ENCODE measurements at places on chromosomes 6 and 20.

GRCh38 chr6:135505648-135506047 lies 8.1 kb upstream of the AHI1 start:
- no peak for DNase-seq

DNA sequence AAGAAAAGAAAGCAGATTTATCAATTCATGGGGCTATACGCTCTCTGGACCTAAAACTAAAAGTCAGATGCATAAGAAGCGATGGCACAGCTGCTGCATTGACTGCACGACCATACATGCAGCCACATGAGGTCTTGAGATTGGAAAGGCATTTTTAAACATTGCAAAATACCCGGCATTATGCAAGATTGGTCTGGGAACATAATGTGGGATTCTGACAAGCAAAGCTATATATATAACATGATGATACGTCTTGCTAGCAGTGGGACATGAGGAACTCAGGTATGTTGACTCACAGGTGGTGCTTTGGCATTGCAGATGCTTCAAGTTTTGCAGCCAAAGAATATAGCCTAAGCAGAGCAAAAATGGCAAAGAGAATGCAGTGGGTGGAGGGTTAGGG lies 55.1 kb downstream of the SAMD3 start:
- no peak for DNase-seq

DNA sequence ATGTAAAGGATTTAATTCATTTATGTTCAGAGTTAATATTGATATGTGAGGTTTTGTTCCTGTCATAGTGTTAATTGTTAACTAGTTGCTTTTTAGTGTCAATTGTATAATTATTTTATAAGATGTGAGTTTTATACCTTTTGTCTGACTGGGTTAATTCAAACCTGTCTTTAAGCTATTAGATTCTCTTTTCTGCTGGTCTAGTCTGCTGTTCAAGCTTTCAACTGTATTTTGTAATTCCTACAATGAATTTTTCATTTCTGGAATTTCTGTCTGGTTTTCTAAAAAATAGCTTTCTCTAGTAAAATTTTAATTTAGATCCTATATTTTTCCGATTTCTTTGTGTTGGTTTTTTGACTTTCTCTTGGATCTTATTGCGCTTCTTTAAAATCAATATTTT lies 26.5 kb downstream of the IGF2R start:
- DNase-seq = no peak

GRCh38 chr6:71737953-71738352 lies 148.4 kb upstream of the RIMS1 start:
- DNase-seq = no peak

GRCh38 chr6:786946-787763 lies 94.2 kb upstream of the EXOC2 start:
- no peak for DNase-seq

- no peak for DNase-seq
These were observed 119.4 kb upstream of the GJE1 start for GRCh38 chr6:142013287-142013686.

DNA sequence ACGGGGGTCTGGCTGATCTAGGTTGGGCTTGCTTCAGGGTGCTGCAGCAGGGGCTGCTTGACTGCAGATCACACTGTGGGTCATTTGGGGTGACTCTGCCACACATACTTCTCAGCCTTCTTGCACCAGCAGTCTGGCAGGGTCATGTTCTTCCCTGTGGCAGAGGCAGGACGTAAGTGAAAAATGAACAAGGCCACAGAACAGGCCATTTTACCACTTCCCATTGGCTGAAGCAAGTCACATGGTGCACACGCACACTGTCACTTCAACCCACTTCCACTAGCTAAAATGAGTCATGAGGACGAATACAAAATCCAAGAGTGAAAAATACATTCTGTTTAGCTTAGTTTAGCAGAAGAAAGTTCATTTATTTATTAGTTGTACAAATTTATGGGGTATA lies 168.6 kb upstream of the GGTLC1 start:
- no peak for DNase-seq

- DNase-seq = no peak
These were observed 48.1 kb downstream of the SLC22A3 start for GRCh38 chr6:160396292-160396691.

DNA sequence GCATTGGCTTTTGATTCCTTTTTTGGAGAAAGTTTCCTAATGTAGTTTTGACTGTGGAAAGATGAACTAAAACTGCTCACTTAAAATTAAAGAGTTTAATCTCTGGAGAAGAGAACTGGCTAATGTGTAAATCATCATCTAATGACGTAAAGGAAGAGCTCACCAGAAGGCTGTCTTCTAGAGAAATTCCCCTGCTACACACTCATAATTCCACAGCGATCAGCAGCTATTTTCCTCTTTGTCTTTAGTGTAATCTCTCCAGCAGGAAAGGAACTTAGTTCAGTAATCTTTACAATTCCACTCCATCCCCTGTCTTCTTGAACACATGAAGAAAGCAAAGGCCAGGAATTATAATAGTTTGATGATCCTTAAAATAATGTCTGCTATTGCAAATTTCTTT lies 15.8 kb downstream of the SPTLC3 start:
- no peak for DNase-seq

- no peak for DNase-seq
These were observed 43.8 kb upstream of the SYNDIG1 start for GRCh38 chr20:24425523-24426135.

DNA sequence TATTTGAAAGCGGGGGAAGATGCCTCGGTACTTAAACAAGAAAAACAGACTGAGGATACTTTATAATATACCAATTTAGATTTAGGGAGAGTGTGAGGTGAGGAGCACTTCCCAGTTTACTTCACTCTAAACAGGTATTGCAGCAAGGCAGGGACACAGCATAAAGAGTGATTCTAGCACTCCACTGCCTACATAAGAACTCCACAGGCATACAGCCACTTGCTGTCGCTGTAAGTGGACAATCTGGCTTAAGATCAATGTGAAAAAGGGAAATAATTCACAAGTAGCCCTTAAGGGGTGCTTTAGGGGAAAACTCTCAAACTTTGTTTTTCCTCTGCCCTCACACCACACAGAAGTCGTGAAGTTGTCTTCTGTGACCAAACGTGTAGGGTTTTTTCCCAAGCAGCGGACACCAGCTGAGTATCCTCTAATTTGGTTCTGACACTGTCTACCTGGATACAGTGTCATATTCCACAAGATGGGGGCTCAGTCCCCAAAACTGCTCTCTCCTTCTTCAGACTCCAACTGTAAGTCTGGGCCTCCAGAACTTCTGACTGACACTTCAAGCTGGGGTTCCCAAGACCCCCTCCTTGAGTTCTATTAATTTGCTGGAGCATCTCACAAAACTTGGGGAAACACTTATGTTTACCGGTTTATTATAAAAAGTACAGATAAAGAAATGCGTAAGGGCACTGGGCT lies 9.3 kb downstream of the ADNP start:
- no peak for DNase-seq

- no peak for DNase-seq
These were observed 20.7 kb downstream of the NDUFAF4 start for GRCh38 chr6:96876886-96877545.

GRCh38 chr6:71967436-71967835 lies 81.1 kb downstream of the RIMS1 start:
- DNase-seq = no peak

- DNase-seq = no peak
These were observed 13.2 kb downstream of the BPIFB1 start for GRCh38 chr20:33296206-33296605.

DNA sequence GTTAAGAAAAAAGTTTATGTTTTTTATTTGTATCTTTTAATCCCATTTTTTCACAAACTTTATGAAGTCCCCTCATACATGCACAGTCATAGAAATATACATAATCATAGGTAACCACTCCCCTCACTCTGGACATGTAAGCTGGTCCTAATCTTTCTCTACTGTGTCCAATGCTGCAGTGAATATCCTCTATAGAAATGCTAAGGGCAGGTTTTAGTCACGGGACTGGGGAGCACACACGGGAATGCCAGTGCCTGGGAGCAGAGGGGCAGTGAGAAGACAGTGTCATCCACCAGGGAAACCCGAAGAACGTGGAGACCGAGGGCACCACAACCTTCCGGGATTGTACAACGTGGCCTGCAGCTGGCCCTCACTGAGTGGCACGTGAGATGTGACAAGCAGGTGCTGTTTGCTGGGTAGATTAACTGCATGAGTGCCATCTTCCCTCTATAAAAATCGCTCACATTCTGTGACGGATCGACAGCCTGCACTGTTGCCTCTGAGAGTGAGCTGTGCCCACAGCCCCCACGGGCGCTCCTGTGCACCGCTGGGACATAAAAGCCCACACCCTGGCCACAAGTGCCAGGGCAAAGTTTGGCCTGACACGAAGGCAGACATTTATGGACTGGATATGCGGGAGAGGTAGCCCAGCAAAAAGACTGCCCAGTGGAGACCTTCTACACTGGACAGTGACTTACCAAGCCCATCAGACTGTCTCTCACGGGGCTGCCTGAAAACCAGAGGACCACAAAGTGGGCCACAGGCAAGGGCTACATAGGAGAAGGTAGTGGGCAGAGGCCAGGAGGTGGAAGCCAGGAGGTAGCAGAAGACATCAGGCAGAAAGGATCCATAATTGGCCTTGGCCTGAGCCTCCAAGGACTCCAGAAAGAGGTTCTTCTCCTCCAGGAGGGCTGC lies 63.2 kb downstream of the FGD2 start:
- DNase-seq = no peak

DNA sequence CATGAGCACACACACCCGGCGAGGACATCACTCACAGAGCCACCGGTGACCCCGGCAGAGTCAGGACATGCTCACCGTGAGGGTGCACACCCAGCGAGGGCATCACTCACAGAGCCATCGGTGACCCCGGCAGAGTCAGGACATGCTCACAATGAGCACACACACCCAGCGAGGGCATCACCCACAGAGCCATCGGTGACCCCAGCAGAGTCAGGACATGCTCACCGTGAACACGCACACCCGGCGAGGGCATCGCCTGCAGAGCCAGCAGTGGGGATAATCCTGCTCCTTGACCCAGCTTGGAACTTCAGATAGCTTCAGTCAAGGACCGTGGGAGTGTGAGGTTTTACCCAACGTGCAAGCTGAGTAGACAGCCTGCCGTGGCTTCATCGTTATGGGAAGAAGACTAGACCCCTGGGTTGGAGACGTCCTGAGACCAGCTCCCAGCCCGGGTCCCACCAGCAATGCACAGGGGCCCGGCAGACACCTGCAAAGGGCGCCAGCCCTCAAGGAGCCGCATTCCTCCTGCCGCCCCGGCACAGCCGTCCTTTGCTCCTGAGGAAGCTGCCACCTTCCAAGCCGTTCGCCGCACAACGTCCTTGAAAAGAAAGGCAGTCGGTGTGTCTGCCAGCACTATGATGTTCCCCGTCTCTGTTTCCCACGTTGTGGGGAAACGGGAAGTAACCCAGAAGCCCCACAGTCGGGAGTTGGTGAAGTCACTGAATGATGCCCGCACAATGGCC lies 192.3 kb downstream of the DLL1 start:
- DNase-seq = no peak

- no peak for DNase-seq
These were observed 332.2 kb downstream of the KHDRBS2 start for GRCh38 chr6:61953851-61954250.

DNA sequence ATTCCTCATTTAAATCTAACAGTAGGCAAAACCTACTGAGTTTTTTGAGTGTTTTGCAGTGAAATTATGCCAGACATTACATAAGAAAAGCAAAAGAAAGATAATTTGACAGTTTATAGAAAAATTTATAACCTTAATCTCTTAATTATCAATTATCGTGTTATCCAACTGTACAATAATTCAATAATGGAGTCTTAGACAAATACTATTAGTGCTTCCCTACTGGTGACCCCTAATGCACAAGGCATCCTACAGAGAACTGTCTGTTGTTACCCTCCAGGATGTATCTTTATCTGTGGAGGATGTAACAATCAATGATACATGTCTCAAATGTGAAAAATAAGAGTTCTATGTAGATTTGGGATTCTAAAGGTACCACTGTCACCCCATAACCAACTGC lies 1687.6 kb downstream of the GRIK2 start:
- no peak for DNase-seq

DNA sequence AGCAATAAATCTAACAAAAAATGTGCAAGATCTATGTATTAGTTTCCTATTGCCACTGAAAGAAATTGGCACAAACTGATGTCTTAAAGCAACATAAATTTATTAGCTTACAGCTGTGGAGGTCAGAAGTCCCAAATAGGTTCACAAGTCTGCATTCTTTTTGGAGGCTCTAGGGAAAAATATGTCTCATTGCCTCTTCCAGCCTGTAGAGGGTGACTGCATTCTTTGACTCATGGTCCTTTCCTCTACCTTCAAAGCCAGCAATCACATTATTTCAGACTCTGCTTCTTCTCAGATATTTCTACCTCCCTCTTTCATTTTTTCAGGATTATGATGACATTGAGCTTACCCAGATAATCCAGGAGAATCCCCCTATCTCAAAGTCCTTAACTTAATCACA lies 1531.1 kb downstream of the KHDRBS2 start:
- no peak for DNase-seq

- no peak for DNase-seq
These were observed 7.9 kb upstream of the FAM209A start for GRCh38 chr20:56516631-56517030.

DNA sequence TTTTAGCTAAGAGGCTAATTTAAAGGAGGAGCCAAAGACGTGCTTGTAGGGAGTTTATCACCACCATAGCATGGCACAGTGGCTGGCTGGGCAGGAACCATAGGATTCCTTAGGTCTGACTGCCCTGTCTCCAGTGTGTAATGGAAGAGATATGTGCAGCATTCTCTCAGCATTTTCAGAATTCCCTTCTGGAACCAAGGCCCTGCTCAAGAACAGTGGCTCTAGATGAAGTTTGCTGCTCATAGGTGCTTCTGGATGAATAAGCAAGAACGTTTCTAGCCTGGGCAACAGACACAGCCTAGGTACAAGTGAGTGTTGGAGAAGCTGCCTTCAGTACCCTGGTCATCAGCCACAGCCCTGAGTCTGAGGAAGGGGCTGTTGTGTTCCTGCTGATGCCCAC lies 69.1 kb downstream of the LCA5 start:
- no peak for DNase-seq

- no peak for DNase-seq
These were observed 679.5 kb upstream of the NRSN1 start for GRCh38 chr6:23446469-23446967.

DNA sequence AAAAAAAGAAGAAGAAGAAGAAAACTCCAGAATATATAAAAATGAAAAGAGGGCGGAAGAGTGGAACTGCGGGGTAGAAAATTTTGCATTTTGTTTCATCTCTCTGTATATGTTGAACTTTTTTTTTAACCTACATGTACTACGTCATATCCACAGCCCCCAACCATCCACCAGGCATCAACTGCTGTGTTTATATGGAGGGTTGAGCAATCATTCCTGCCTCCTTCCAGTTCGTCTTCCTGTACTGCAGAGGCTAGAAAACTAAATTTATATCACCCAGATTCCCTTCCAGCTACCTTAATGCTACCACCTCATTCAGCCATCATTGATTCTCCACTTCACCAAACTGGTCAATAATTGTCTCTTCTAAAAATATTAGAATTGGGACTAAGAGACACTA lies 9.5 kb upstream of the SIGLEC1 start:
- no peak for DNase-seq

DNA sequence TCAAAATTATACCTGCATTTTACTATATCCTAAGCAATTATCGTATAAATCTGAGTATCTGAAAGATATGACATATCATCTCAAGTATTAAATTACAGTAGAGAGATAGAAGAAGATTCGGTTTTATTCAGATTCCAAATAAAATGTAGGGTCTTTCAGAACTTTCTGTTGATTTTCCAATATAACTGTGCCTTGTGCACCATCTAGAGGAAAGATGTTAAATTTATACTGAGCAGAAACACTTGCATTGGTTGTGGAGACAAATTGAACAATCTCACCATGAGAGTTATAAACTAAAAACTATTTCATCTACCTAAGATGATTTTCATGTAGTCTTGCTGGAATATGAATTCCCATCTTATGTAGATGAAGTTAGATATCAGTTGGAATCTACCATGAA lies 26.8 kb upstream of the HSF2 start:
- no peak for DNase-seq
